ENCODE measurements at places on chromosomes 16 and 17.

- DNase-seq: no peak
Observed at GRCh38 chr16:46731691-46732555, 16.2 kb downstream of the MYLK3 start.

- no peak for DNase-seq
Observed at GRCh38 chr16:74455619-74456289, 34.5 kb upstream of the CLEC18B start.

DNA sequence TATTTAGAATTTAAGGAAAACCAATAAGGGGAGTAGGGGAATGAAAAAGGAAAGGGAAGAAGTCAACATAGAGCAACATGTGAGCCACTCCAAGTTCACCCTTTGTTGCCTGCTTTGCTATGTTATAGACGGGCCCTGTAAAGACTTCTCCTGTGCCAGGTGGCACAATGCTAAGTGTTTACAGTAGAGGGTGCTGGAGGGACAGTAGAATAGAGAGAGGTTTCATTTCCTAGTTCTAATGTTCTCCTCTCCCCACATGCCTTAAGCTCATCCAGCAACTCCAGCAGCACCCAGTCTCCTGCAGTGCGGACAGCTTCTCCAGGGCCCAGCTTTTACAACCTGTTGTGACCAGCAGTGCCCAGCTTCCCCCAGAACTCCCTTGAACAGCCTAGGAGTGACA lies 468.0 kb downstream of the HS3ST3B1 start:
- no peak for DNase-seq

DNA sequence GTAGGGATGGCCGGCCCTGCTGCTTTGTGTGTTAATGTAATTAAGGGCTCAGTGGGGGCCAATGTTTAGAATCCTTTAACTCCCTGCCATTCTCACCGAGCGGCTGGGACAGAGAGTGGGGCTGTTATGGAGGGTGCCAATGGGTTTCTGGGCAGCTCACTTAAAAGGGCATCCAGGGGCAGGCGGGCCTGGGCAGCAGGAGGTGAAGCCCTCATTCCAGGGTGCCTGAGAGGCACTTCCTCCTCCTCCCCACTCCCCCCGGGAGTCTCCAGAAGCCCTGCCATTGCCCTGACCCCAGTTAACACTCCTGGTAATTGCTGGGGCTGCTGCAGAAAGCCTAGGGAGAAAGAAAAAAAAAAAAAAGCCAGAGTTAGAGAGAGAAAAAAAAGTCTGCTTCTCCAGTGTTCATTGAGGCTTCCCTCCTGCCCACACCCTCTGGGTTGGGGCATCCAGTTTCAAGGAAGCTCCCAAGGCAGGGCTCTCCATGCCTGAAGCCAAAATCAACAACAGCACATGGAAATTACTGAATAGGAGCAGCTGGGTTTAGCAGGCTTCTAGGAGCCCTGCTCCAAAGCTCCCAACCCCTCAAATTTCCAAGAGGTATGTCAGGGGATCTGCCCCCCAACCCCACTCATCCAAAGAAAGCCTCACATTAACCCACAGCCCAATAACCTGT lies 28.0 kb downstream of the CUEDC1 start:
- DNase-seq: no peak

GRCh38 chr16:20838240-20838639 lies 31.9 kb downstream of the REXO5 start:
- no peak for DNase-seq

DNA sequence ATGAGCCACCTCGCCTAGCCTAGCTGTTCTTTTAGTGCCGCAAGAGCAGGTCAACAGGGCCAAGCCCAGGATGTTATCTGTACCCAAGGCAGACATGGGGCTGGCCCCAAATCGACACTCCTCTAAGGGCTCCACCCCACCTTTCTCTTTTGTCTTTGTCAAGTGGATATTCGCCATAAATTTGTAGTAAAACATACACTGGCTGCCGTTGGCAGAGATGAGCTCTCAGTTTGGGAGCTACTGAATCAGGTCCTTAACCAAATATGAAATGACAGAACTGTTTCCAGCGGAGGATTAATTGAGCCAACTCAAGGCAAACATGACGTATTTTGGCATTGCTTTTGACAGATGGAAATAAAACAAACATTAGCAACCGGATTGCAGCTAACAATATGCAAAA lies 556.9 kb upstream of the CDH5 start:
- no peak for DNase-seq

- DNase-seq: peak; percentile 73
Observed at GRCh38 chr16:26672206-26672605, 394.5 kb upstream of the C16orf82 start.

DNA sequence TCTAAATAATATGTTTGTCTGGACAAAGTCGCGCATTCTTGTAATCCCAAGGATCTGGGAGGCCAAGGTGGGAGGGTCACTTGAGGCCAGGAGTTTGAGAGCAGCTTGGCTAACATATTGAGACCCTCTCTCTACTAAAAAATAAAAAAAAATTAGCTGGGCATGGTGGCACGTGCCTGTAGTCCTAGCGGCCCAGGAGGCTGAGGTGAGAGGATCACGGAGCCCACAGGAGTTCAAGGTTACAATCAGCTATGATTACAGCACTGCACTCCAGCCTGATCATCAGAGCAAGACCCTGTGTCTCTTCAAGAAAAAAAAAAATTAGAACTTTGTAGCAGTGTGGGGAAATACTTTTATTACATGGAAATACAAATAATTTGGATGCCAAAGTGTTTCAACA lies 6.1 kb upstream of the CHST6 start:
- DNase-seq: no peak

- no peak for DNase-seq
Observed at GRCh38 chr17:64392300-64392699, 1.6 kb upstream of the PECAM1 start.

GRCh38 chr17:12599186-12599920 lies 66.3 kb upstream of the MYOCD start:
- no peak for DNase-seq

- no peak for DNase-seq
Observed at GRCh38 chr17:74767111-74767516, 9.0 kb downstream of the NAT9 start.

DNA sequence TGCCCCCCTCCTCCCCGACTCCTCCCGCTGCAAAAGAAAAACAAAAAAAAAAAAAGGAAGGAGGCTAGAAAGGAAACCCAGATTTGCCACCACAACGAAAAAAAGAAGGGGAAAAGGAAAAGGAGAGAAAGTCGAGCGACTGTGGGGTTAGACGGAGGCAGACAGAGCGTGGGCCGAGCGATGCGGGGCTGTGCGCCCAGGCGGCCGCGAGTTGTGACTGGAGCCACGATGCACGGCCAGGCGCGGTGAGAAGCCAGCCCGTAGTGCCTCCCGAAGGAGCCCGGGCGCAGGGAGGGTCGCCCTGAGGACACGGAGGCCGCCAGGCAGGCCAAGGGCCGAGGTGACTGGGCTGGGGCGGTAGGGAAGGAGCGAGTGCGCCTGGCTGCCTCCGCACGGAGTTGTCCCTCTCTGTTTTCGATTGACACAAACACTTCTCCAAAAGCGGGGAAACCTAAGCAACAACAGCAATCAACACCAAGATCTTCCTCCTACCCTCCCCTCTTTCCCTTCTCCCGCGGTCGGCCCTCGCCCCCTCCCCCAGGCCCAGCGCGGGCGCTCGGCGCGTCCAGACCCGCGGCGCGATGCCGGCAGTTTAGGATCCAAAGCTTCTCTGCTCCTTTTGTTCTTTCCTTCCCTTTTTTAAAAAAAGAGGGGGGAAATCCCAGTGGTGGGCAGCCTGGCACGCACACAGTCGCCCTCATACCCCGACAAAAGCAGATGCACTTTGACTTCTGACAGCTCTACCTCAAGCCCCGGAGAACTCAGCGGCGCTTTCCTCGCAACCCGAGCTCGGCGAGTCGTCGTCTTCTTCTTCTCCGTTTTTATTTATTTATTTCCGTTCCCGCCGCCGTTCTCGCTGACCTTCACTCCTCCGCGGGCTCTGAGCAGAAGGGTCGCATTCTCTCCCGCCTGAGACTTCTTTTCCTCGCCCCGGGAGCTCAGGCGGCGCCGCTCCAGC lies at the start of gene LHX1:
LHX1 (plus strand) TSS at position 475 of the 958 bp plus-strand sequence. CDS start 723 bp downstream, outside the sequence.
- DNase-seq: no peak

DNA sequence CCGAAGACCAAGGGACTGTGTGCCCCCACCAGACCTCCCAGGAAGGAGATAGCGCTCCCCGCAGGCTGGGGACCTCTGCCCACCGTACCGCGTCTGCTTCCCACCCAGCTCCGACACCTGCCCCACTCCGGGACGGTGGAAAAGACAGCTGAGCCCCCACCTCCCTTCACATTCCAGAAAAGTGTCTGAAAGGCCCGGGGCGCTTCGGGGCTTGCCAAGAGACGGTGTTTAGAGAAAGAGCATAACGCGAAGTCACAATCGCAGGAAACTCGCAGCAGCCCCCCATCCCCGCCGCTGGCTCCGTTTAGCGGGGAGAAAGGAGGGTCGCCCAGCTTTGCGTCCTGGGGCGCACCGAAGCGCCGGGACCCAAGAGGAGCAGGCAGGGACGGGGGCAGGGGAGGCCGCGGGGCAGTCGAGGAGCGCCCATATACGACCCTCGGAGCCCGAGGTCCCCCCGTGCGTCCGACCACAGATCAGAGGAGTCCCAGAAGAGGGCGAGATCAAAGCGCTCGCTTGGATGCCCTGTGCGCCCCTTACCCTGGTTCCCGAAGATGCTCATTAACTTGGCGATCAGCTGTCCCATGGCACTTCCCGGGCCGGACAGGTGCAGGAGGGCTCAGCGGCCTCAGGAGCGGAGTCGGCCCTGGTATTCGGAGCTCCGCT lies 652 bp downstream of the ARL5C start:
- DNase-seq: no peak

- no peak for DNase-seq
Observed at GRCh38 chr16:27205423-27206065, 2.2 kb downstream of the KDM8 start.

DNA sequence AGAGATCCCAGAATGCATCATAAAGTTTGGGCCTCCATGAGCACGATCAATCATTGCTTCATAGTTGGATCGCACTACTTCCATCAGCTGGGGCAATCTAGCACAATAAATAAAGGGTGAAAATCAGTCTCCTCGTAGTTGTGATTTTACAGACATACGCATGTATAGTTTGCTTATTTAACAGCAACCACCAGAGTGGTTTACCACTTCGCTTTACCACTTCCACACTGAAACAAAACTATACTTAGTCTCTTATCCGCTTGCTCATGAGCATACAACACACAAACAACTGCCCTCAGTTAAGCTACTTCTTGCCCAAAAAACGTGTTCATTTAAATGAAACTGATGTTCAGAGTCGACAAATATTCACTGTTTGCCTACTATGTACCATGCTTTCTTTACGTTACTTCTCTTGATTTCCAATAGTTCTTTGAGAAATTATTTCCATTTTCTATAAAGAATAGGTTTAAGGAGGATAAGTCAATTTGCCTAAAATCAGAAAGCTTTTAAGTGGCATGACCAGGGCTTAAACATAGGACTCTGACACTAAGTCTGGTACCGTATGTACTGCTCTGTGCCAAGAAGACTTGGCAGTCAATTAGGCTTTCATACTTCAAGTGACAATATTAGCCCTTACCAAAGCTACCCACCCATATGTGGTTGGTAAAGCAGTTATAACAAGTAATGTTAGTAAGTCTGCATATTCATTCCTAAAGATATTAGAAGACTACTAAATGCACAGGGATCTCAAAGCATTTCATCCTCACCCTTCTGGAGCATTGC lies 22.0 kb downstream of the SETD6 start:
- DNase-seq: no peak

GRCh38 chr16:51125992-51126391 lies 25.1 kb downstream of the SALL1 start:
- no peak for DNase-seq

GRCh38 chr17:7549401-7550055 lies 670 bp downstream of the TNFSF12 start:
- peak; percentile 47 for DNase-seq

- no peak for DNase-seq
Observed at GRCh38 chr17:6592173-6592572, 35.8 kb upstream of the PITPNM3 start.

- peak; percentile 46 for DNase-seq
Observed at GRCh38 chr17:6831661-6832263, at the start of gene TEKT1. TSS of gene TEKT1 (minus strand) at chr17:6831729. CDS start at chr17:6830376, 1,353 bp downstream.

DNA sequence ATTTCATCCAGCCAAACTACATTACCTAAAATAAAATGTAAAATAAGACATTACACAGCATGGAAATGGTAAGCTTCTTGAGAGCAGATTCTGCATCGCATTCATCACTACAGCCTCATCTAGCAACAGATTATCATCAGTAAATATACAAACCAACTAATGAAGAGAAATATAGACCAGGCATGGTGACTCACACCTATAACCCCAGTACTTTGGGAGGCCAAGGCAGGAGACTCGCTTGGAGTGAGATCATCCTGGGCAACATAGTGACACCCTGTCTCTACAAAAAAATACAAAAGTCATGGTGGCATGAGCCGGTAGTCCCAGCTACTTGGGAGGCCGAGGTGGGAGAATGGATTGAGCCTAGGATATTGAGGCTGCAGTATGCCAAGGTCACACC lies 19.9 kb downstream of the NCBP3 start:
- DNase-seq: no peak

DNA sequence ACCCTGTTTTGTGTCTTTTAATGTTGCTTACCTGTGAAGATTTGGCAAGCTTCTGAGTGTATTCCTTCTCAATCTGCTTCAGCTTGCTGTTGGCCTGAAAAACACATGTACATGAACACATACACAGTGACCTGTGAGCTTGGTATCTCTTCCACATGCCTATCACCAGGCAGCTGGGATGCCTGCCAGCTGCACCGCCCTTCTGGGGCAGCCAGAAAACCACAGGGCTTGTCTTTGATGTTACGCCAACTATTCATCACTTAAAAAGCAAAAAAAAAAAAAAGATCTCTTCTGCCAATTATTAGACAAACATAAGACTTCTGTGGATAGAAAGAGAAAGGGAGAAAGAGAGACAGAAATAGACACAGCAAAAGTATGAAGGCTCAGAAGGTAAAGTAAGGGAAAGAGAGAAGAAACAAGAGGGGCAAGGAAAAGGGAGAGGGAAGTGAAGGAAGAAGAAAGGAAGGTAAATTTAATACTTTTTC lies 189.2 kb upstream of the AXIN2 start:
- peak; percentile 56 for DNase-seq

- DNase-seq: no peak
Observed at GRCh38 chr16:86200722-86201121, 301.8 kb downstream of the IRF8 start.

GRCh38 chr17:17033466-17033865 lies 8.8 kb upstream of the MPRIP start:
- DNase-seq: no peak

DNA sequence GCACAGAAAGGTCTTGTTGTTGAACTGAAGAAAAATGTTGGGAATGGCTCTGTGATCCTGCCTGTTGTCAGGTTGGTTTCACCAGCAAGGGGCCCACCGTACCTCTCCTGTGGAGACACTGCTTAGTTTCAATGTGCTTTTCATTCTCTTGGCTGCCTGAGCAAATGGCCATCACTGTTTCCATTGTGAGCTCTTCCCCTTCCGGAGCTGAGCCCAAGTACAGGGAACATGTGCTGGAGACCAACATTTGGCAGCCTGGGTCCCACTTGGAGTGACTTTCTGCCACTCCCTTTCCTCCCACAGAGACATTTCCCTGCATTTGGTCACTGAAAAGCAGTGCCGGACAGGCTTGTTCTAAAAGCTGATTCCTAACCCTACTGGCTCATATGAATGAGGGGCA lies 23.1 kb downstream of the GABARAPL2 start:
- DNase-seq: no peak
